ENCODE measurements at places on chromosomes 5 and 9.

- no peak for DNase-seq
Measured at GRCh38 chr5:141649056-141649688, 2.0 kb downstream of the FCHSD1 start.

GRCh38 chr5:76514292-76514691 lies 108.9 kb downstream of the F2RL2 start:
- no peak for DNase-seq

- no peak for DNase-seq
Measured at GRCh38 chr5:97388794-97389193, 205.7 kb upstream of the RIOK2 start.

- DNase-seq, result no peak
Measured at GRCh38 chr5:67765697-67766096, 449.9 kb upstream of the PIK3R1 start.

- no peak for DNase-seq
Measured at GRCh38 chr9:86575137-86575536, 220.9 kb upstream of the TUT7 start.

DNA sequence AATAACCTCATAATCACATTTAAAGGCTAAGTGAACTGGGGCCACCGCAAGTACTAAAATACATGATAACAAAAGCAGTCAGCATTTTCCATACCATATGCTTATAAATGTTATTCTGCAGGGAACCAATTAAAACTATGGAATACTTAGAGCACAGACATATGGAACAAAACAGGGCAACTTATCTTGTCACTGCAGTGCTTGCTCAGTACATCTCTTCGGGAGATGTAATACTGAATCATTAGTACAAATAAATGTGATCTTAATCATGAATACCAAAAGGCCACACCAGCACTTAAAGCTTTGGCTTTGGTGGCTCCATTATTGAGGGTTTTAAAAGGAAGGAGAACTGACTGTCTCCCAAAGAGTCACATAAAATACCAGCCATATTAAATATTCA lies 32.1 kb downstream of the PRUNE2 start:
- DNase-seq, result no peak

- no peak for DNase-seq
Measured at GRCh38 chr5:139880416-139881142, 85.0 kb downstream of the PSD2 start.

- no peak for DNase-seq
Measured at GRCh38 chr9:89071591-89071990, 80.3 kb downstream of the S1PR3 start.

DNA sequence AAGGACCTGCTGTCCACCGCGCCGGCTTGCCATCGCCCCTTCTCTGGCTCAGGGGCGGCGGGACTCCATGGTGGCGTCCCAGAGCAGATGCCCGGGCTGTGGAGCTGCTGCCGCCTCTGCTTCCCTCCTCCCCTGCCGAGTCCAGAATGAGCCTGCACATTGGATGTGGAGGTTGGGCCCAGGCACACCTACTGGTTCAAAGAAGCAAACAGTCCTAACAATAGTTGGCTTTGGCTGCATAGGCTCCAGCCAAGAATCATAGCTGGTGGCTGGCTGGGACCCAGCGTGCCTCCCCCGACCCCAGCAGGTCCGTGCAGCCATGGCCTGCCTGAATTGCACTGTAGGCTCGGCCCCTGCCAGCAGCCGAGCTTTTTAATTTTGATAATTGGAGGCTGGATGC lies 25.8 kb downstream of the ADAMTSL2 start:
- no peak for DNase-seq

- no peak for DNase-seq
Measured at GRCh38 chr9:83047839-83048775, 14.8 kb downstream of the RASEF start.

- no peak for DNase-seq
Measured at GRCh38 chr9:29211003-29211579, 1637.8 kb upstream of the C9orf72 start.

DNA sequence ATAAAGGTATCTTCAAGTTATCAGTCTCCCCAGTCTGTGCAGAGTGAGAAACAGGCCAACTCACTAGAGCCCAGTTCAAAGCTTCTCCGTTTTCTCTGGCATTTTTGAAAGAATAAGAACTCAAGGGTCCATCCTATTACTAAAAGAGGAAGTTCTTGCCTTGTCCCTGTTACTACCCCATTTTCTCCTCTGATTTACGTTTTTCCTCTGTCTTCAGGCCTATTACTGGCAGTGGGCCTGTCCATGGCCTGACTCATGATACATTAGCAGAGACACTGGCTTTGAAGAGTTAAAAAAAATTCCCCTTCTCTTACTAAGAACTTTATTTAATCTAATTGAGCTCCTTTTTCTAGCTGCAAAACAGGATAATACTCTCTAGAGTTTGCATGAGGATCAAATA lies 624.0 kb upstream of the KLF4 start:
- DNase-seq, result peak; percentile 28

Measured in inflammatory macrophage treated with lipopolysaccharide for 4 hours (primary cell).